Activated naive CD8-positive, alpha-beta T cell treated with anti-CD3 and anti-CD28 coated beads, Interleukin-2, amount 50 U/mL, for 24 hours (primary cell): ENCODE measurements at places on chromosomes 4 and X.
A peak's percentile ranks its signal among the peaks of the same experiment; 100 is the strongest.

- no peak for DNase-seq
These were observed 91.9 kb upstream of the ZFP42 start for GRCh38 chr4:187903700-187904099.

DNA sequence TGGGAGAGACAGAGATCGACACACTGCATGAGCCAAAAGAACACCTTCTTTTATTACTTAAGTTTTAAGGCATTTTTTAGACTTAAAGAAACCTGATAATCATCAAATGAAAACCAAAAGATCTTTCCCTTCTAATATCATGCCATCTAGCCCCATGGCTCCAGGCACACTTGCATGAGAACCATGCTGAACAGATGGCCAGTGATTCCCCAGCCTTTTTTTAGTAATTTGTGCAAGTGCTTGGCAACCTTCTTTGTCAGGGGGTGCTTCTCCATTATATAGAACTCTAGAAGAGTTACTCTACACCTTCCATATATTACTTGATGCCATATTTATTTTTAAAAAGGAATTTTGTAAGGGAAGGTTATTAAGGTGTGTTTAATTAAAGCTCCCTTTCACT, 182.2 kb upstream of the TEX13C start:
- DNase-seq, result no peak

DNA sequence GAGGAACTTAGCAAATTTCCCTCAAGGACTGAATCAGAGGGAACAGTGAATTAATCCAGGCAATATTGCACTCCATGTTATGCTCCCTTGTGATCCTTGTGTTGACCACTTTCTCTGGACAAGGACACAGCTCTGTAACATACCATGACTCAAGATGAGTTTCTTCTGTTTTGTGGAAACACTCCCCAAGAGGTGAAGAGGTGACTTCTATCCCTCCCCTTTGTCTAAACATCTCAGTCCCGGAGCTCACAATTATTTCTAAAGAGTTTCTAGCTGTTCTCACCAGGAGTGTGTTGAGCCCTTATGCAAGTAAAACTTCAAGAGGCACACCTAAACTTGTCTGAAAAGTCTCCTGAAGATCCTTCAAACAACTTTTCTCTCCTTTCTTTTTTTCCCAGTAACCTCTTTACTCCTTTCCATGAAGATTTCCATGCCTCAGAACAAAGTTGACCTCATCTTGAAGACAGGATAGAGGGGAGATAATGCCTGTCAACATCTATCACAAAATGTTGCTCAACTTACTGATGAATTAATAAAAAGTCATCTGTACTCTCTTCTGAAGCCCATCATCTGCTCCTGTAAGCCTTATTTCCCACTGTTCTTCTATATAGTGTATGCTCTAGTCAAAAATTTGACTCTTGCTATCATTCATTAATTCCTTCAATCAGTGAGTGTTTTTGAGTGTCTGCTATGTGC, 429.1 kb downstream of the SPRY1 start:
- no peak for DNase-seq

GRCh38 chrX:23389196-23389792, 54.6 kb downstream of the PTCHD1 start:
- DNase-seq, result no peak

DNA sequence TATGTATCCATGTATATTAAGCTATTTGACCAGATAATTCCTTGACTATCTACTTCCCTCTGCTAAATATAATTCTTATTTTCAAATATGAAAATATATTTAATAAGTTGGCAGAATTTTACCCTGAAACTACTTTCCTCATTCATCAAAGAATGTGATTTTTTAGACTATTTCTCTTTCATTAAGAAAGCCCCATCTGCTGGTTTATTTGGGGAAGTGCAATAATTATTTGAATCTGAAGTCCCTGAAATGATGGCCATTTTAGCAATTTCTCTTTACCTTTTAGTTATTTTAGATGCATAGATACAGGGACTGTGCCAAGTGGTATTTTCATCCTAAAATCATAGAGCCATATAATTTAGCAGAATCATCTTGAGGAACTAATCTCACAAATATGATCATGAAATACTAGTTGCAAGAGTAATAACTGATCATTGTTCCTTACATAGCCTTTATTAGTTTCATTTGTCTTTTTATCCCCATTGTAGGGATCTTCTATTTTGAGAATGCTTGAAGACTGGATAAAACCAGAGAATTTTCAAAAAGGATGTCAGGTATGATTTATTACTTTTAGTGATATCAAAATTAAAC, 39.0 kb downstream of the ENPEP start:
- no peak for DNase-seq

DNA sequence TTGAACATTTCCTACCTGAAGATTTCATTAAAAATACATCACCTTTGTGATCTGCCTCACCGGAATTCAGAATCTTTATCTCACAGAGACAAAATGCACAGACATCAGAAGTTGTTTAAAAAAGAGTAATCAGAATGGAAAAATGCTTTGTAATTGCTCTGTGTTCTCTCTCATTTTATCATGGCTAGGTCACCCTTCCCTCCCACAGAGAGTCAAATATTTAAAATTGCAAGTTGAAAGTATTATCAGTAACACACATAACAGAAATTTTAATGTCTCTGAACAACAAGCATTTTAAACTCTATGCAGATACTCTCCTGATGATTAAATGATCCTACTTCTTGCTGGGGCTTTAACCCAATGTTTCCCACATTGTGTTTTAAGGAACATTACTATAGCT, 362.0 kb downstream of the CBLL2 start:
- DNase-seq, result no peak

DNA sequence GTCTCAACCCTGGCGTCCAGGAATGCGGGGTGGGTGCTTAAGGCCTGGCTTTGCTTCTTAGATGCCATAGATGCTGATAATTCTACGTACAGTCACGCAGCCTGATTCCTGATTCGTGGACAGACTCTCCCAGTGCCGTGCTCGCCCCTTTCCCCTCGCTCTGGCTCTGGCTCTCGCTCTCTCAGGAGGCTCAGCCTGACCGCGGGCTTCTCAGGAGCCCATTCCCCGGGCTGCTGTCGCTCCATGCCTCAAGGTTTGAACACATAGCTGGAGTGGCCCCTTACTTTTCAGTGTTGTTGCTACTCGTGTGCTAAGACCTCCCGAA, 59.2 kb upstream of the ZC4H2 start:
- no peak for DNase-seq

GRCh38 chr4:101027721-101028120, 319.6 kb downstream of the PPP3CA start:
- DNase-seq, result no peak

DNA sequence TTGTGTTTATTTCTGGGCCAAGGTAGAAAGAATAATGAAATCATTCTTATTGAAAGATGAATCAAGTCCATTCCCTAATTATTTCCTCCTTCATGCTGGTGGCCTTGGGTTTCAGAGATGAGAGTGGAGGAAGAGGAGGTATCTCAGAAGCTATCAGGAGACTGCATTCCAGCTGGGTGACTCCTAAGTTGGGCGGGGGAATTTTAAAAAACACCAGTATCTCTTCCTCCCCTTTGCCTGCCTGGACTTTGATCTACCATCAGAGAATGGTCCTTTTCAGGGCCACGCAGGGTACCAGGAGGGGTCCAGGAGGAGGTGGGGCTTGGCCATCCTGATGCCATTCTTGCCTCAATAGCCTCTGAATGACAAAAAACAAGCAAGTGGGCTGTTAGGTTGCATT, 104.4 kb downstream of the ASMT start:
- no peak for DNase-seq

DNA sequence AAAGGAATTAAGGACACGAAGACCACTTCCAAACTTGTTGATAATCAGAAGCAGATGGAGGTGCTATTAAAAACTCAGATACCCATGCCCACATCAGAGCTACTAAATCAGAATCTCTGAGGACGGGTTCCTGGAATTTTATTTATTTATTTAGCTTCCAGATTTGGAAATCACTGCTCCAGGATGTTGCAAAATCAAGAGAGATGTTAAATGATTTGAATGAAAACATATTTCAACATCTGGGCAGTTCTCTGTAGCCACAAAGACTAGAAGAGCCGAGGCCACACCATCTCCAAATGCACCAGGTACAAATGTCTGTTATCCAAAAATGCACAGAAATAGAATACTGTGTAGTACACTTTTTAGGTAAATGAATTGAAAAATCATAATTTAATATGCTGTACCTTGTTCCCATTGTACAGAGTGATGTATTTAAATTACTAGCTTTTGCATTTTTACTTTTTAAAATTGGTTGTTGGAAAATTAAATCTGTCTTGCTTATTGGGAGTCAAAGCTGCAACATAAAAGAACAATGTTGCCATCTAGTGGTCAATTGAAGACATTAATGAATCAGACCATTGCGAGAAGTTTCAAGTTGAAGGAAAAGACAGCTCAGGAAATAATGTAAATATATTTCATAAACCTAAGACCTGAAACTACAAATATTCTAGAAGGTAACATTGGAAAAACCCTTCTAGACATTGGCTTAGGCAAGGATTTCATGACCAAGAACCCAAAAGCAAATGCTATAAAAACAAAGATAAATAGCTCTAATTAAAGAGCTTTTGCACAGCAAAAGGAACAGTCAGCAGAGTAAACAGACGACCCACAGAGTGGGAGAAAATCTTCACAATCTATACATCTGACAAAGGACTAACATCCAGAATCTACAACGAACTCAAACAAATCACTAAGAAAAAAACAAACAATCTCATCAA, 151.3 kb upstream of the TTC29 start:
- no peak for DNase-seq

DNA sequence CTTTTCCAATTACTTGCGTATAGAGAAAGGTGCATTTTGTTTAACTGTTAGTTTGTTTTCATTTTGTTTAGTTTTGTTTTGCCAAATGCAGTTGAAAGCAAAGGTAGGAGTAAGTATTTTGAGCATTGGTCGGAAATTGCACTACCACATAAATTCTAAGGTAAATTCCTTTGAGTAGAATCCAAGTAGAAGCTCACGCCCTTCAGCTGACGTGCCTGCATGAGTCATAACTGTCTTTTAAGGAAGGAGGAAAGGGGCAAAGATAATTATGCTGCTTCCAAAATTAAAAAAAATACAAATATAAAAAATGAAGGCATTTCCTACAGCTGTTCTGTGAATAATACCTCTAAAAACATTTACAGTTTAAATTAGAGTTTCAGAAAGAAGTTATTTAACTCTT, 110.2 kb upstream of the MYOZ2 start:
- DNase-seq, result no peak

DNA sequence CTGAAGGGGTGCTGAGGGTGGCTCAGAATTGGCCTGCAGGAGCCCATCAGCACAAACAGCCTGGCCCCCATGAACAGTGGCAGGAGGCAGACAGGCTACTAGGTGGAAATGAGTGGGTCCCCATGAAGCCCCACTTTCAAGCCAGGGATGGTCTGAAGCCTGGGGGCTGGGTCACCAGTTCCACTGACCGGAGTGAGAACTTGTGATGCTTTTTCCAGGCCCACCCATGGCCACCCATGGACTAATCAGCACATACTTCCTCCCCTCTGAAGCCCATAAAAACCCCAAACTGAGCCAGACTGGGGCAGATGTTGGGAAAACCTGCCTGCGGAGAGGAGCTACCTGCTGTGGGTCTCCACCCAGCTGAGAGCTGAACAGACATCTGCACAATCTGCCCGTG, 284.1 kb downstream of the EVC2 start:
- DNase-seq, result no peak

- no peak for DNase-seq
These were observed 20.4 kb upstream of the TBC1D14 start for GRCh38 chr4:6889101-6889735.

DNA sequence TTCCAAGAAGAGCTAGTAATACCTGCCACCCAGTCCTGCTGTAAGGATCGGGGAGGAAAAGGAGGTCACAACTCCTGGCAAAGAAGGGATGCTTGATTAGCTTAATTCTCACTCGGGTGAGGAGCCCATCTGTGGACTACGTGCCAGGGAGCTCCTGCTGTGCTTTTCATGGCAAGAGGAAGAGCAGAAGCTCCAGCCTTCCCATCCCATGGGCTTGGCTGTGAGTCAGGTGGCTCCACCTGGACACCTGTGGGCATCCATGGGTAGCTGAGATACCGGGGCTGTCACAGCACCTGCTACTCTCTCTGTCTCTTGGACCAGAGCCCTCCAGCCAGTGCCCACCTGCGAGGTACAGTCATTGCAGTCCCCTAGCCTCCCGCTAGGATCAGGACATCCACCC, 18.0 kb downstream of the CLNK start:
- DNase-seq, result no peak

- no peak for DNase-seq
These were observed 99.8 kb downstream of the PPP1R2C start for GRCh38 chrX:42678133-42678532.

DNA sequence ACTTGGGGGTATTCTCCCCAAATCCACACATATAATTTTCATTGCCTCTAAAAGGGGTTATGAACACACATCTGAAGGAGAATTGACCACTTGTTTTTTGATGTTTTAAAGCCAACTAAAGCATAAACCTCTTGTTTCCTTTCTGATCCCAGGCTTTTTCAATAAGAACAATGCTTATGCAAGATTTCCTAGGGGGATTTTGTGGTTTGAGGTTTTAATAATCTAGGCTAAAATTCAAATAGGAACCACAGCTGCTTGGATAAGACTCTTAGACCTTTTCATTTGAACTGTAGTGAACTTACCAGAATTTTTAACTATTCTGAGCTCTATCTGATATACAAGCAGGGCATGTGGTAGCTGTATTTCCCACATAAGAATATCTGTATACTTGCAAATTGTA, 651.1 kb downstream of the ANKRD50 start:
- DNase-seq, result no peak

GRCh38 chr4:38495446-38495845, 168.6 kb upstream of the KLF3 start:
- DNase-seq, result no peak

- DNase-seq, result peak; percentile 70
These were observed 10.4 kb downstream of the L1CAM start for GRCh38 chrX:153875391-153876111.

DNA sequence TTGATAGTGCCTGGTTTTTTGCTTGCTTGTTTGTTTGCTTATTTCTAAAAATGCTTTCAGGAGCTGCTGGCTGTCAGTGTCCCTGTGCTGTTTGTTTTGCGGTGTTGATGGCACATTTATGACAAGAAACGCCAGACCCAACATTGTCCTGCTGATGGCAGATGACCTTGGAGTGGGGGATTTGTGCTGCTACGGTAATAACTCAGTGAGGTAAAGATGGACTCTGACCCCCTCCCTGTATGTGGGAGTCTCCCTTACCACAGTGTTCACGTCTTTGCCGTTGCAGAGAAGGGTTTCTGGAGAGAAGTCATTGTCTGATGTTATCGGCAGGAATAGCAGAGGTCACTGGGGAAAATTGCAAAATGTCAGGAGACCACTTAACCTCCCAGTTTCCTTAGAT, at the start of gene ARSH:
ARSH (plus strand) TSS at position 52 of the 400 bp plus-strand sequence; CDS start at position 119, 67 bp downstream.
- no peak for DNase-seq

GRCh38 chrX:151009582-151009981, 26.4 kb downstream of the HMGB3 start:
- no peak for DNase-seq

- no peak for DNase-seq
These were observed 44.8 kb downstream of the NPFFR2 start for GRCh38 chr4:72076562-72076961.

DNA sequence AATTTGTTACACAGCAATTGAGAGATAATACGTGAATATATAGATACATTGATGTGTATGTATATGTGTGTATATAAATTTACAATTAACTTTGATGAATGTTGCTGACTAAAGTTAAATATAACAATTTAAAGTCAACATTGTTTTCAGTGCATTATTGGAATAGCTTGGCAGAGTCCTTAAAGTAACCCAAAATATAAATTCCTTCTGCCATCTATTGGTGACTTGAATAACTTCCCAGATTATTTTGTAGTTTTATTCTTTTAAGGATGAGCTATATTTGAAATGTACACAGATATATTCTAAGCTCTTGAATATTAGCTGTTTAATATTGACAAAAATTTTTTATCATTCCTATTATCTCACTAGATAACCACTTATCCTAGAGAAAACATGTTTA, 298.2 kb upstream of the FSTL5 start:
- DNase-seq, result no peak
